ENCODE measurements at places on chromosomes 3 and 15. TPM values are rescaled to one million over a fixed set of nuclear protein-coding genes. Genes with fewer than 3 reads are reported as not detected.

DNA sequence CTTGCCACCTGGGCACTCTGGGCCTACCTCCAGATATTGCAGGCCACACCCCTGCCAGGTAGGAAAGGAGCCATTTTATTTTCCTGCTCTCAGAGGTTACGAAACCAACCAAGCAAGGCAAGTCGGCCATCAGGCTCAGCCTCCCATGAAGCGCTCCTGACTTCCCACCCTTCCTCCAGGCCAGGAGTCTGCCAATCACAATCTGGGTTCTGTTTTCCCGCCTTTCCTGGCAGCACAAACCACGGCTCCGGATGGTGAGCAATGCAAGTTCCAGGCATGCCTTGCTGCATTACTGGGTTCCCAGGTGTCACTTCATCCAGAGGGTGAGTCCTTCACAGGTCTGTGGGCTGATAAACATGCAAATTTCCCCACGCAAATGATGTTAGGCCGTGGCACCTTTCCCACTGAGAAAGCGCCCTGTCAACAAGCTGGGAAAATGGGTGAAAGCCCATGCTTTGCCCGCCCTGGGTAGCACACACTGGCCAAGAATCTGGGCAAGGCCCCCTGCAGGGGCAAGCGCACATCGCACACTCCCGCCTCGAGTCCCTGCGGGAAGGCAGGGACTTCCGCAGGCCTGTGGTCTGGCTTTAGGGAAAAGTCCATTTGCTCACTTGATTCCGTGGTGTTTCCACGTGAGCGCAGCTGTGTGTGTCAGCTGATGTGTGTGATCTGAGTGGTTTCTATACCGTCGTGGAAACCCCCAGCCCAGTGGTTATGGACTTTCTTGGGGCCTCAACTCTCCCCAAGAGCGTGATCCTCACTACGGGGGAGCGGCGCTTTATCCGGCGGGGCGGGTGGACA, 61.6 kb upstream of the RYK start:
- DNase-seq, result peak; percentile 71

- no peak for DNase-seq
These were observed 229.3 kb downstream of the OCA2 start for GRCh38 chr15:27869697-27870281.

DNA sequence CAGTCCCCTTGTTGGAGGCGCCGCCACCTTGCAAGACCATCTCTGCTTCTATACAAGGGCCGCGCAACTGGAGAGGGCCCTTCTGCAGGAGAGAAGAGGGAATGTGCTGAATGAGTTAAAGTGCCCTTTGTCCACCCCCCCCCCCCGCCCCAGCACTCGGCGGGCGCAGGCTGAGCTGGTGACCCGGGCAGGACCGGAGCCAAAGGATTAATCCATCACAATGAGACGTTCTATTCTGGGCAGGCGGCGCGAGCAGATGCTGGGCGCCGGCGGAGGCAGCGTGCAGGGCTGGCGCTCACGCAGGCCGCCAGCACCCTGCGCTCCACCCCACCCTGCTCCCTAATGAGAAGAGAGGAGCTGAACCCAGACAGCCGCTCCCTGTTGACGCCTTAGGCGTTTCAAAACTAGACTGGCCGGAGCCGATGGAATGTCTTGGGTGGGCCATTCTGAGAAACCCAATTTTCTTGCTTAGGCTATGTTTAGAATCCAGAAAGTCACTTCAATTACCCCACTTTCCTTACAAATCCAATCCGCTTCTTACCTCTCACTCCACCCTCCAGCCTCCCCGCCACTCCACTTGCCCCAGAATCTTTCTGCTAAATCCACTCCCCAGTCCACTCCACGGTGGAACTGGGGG, 32.9 kb downstream of the GJD2 start:
- DNase-seq, result peak; percentile 63

CTNNB1 gene
- polyA plus RNA-seq, result 78.8 TPM

All from psoas muscle (tissue), 8 donors.